Activated naive CD4-positive, alpha-beta T cell (primary cell): ENCODE measurements at places on chromosomes 3 and 15.

GRCh38 chr15:68646156-68646555 is 67.4 kb downstream of the CORO2B start:
- no peak for DNase-seq

DNA sequence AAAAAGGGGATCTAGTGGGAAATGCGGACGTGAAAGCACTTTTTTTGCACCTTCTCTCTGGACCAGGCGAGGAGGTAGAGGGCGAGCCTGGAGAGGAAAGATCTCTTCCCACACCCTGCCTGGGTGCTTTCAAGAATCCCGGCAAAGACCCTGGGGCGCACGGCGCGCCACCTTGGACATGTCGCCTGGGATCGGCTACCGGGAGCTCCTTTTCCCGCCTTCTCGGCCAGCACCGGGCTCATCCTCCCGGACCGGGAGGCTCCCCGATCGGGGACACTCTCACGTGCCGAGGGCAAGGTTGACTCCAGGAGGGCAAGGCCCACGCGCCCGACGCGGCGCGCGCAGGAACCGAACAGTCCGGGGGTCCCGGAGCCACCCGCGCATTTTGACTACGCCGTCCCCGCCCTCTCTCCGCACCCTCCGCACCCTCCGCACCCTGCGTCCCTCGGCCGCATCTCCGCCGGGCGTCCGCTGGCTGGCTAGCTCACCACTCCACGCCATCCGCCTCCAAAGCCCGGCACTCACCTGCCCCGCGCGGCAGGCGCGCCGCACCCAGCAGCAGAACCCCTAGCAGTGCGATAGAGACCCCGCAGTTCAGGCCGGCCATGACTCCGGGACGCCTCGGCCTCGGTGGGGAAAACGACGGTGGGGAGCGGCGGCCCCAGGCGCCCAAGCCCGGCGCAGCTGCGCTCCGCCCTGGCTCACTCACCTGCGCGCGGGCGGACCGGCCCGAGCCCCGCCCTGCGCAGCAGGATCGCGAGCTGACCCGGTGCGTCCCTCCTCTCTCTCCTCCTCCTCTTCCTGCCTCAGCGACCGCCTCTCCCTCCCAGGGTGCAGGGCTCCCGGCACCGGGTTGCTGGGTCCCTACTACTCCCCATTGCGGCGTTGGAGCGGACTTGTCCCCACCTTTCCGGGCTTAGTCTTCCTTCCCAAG is at the start of gene CDCP1:
TSS of gene CDCP1 (minus strand) at position 698 of the 934 bp plus-strand sequence. CDS start at position 607, 91 bp downstream.
- DNase-seq, result no peak

DNA sequence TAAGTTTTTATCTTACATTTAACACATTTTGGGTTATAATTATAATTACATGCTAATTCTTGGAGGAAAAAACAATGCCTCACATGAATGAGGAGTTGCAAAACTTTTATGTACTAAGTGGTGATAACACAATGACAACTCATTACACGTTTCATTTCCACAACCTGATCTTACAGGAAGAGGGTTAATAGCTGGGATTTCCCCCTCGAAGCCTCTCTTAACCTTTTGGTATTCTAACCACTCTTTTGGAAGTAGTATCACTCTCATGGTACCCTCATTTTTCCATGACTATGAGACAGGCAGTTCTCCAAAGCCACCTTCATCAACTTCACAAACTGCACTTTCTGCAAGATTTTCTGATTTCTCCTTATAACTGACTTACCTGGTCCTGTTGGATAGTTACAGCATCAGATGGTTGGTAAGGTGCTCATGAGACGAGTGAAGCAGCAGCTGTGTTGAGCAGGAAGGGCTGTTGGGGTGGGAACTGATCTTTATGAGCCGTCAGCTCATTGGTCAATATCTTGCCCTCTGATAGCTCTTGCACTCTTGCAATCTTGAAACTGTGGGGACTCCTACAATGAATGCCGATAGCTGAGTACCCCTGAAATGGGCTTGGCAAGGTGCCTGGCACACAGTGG is 41.6 kb downstream of the ACAN start:
- no peak for DNase-seq

- no peak for DNase-seq
Observed at GRCh38 chr3:54999811-55000210, 72.0 kb upstream of the LRTM1 start.

DNA sequence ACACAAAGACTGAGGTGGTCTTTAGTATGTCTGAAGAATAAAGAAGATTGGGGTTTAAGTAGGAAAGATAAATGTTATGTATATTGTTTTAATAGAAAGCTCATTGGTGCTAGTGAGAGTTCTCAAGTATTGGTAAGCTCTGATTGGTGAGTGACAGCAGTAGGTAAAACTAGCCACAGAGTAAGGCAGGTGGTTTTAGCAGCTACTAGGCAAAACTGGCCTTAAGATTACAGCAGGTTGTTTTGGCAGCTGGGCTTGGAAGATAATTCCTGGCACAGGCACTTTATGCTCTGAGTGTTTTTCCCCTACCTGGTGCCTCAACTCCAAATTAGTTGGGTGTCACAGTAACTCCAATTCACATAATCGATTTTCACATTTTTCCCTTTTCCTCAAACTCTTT is 66.3 kb downstream of the STAG1 start:
- no peak for DNase-seq
